Stimulated activated CD4-positive, alpha-beta T cell treated with anti-CD3 and anti-CD28 coated beads, TNF-alpha, amount 100 ng/mL, for 24 hours (primary cell): ENCODE measurements at places on chromosomes 4 and X.
A peak's percentile ranks its signal among the peaks of the same experiment; 100 is the strongest.

DNA sequence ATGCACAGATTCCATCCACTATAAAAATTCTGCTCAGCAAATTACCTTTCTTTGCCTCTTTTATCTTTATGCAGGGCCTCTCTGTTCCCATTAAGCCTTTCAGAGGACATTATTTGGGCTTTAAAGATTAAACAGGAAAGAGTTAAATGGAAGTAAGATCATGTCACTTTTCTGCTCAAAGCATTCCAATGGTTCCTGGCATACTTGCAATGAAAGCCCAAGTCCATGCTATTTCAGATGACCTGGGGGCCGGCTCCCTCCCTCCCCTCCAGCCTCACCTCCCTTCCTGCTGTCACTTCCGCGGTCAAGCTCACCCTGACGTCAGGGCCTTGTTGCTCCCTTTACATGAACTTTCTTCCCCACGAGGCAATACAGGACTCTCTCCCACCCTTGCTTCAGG is 125.5 kb downstream of the C4orf51 start:
- no peak for DNase-seq

DNA sequence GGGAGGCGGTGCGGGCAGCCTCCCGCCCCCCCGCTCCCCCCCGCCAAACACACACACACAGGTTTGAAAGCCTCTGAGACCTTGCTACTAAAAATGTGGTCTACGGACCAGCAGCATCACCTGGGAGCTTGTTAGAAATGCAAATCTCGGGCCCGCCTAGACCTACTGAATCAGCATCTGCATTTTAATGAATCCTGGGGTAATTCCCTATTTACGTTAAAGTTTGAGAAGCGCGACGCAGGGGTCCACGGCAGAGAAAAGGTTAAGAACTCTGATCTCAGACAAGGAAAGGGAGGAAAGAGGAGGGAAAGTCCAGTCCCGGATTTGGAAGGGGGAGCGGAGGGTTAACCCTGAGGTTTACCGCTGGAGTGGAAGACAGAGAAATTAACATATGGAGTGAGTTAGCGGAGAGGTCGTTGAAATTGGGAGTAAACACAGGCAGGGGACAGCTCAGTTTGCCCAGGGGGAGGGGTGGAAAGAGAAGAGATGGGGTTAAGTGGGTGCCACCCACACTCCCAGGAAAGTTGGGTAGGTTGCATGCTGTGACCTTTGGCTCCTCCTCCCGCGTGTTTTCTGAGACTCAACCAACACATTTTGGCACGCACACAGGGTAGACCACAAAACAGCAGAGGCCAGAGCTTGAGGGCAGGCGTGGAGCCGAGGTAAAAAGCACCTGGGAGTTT is 483.6 kb downstream of the BCOR start:
- DNase-seq, result peak; percentile 40

GRCh38 chr4:62881901-62882300 is 1527.3 kb downstream of the TECRL start:
- no peak for DNase-seq

- no peak for DNase-seq
Observed at GRCh38 chrX:103347682-103348397, 8.5 kb upstream of the TCEAL9 start.

DNA sequence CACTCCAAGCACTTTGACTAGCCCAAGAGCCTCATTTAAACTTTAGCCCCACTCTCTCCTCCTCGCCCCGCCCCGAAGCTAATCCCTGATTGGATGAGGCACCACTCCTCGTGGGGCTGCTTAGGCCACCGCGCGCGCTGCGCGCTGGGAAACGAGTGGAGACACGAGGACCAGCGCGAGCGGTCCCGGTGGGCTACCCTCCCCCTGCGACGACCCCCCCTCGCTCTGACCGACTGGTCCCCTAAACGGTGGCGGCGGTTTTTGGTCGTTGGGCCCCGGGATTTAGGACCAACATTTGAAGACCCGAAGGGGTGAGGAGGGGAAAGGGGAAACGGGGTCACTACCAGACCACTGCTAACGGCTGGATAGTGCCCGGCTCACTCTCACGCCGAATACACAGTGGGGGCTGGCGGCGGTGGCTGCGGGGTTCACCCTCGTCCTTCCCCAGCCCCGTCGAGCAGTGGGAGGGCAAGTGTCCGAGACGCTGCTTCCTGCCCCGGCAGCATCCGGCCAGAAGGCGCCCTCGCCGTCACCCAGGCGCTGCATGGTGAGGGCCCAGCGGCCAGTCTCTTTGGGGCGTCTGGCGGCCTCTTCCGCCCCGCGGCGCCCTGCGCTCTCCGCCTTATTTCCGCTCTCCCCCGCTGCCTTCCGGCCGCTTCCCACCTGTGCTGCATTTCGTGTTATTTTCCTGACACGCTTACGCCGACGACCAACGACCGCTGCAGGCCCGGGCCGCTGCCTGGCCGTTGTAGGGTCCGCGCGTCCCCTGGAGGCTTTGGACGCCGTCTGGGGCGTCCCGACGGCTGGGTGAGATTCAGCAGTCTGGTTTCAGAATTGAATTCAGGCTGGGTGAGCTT is at the start of gene RBM46:
Gene RBM46 (plus strand): TSS at position 147 of the 857 bp plus-strand sequence. CDS start 15,481 bp downstream, outside the sequence.
- no peak for DNase-seq

DNA sequence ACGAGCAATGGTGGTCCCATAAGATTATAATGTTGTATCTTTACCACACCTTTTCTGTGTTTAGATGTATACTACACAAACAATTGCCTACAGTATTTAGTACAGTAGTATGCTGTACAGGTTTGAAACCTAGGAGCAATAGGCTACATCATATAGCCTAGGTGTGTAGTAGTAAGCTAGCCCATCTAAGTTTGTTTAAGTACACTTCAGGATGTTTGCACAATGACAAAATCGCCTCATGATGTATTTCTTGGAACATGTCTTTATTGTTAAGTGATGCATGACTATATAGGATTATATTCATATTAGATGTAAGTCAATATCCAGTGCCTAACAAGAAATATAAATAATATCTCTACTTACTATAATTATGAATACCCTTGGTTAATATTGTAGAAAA is 104.6 kb downstream of the SLC10A6 start:
- no peak for DNase-seq
